ENCODE measurements at places on chromosomes 7 and 10.

DNA sequence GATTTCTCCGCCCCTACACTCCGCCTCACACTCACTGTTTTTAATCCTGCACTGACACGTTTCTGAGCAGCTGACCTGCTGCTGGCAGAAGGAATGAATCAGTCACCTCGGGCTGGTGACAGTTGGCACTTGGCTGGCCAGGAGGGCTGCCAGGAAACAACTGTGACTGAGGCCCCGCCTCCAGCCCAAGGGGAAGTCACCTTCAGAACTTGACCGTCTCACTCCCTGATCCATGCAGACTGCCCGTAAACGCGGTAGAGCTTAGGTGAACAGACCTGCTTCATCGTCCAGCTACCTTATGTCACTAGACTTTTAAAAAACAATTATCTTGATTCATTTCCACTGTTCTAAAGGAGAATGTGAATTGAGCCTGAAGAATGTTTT, 107.5 kb downstream of the DOCK1 start:
- DNase-seq = no peak

GRCh38 chr7:144436500-144436899, 33.0 kb upstream of the NOBOX start:
- DNase-seq = no peak

DNA sequence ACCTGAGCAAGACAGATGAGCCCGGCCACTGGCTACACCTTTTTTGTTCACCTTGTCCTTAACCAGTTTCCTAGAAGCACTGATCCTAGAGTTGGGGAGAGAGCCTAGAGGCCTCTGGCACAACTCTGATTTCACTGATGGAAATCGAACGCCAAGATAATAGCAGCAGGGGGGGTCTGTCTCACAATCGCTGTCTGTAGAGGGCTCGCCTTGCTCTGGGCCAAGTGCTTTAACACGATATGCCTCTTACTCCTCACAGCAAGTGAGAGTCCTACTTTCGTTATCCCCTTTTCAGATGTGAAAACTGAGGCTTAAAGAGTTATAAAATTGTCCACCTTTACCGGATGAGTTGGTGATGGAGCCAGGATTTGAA, 472 bp downstream of the RASSF4 start:
- DNase-seq = no peak

DNA sequence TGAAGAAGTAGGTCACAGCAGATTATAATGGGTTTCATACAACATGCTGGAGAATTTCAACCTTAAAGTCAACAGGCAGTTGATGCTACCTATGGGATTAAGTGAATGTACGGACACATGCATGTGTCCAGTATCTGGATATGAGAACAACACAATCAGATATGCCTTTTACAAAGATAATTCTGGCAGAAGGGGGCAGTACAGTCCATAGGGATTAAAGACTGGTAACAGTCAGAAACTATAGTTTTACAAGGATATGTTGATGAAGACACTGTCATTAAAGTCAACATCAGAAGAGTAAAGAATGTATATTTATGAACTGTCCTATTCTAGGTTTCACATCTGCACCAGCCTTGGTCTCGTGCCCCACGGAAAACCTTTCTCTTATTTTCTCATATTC, 41.5 kb downstream of the ANKMY2 start:
- DNase-seq = peak; percentile 16

GRCh38 chr7:27900006-27900405, 160.0 kb downstream of the TAX1BP1 start:
- no peak for DNase-seq

DNA sequence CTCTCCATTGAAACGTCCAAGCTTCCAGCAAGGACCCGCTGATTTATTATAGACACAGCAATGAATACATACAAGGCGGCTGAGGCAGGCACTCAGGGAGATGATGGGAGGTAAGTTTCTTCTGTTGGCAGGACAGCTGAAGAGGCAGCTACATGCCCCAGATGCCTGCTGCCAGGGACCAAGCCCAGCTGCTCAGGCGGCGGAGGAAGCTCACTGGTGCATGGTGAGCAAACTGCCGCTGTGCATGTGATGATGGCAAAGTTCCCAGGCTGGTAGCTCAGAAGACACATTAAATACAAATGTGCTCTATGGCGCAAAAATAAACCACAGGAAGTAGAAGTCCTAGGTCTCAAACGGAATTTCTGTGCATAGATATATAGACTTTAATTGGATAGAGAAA, 2.3 kb downstream of the DNTT start:
- peak; percentile 93 for DNase-seq

GRCh38 chr10:74752371-74753040, 73.9 kb upstream of the KAT6B start:
- DNase-seq = no peak

GRCh38 chr7:26168458-26169023, 16.5 kb downstream of the NFE2L3 start:
- DNase-seq = no peak

DNA sequence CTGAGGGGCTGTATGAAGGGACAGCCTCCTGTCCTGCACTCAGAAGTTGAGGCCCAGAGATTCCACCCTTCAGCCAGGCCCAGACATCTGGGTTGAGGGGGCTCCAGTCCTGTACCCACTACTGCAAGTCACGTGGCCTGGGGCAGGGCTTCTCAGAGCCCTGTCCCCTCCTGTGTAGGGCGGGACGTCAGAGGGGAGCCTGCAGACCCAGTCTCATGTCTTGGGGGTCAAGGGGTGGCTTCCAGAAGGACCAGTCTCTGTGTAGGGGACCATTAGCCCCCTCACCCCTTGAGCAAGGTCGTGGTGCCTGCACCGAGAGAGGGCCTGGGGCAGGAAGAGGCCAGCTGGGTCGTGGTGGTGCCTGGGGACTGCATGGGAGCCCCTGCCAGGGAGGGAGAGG, 593 bp upstream of the PILRA start:
- no peak for DNase-seq

- DNase-seq = no peak
These were observed 83.7 kb downstream of the PRLHR start for GRCh38 chr10:118511711-118512110.

GRCh38 chr7:157860406-157860805, 523.6 kb downstream of the DNAJB6 start:
- no peak for DNase-seq

GRCh38 chr7:29806208-29806994, at the start of gene WIPF3:
WIPF3 (plus strand) TSS chr7:29806508; CDS start chr7:29834725, 28,217 bp downstream.
- DNase-seq = no peak

GRCh38 chr10:71392292-71392691, 4.4 kb upstream of the CDH23 start:
- DNase-seq = no peak

GRCh38 chr7:24709585-24710360, 47.5 kb downstream of the GSDME start:
- DNase-seq = no peak

- no peak for DNase-seq
These were observed 196.7 kb upstream of the KLF14 start for GRCh38 chr7:130930681-130931080.

GRCh38 chr10:88933564-88933963, 19.0 kb downstream of the ACTA2 start:
- DNase-seq = no peak

DNA sequence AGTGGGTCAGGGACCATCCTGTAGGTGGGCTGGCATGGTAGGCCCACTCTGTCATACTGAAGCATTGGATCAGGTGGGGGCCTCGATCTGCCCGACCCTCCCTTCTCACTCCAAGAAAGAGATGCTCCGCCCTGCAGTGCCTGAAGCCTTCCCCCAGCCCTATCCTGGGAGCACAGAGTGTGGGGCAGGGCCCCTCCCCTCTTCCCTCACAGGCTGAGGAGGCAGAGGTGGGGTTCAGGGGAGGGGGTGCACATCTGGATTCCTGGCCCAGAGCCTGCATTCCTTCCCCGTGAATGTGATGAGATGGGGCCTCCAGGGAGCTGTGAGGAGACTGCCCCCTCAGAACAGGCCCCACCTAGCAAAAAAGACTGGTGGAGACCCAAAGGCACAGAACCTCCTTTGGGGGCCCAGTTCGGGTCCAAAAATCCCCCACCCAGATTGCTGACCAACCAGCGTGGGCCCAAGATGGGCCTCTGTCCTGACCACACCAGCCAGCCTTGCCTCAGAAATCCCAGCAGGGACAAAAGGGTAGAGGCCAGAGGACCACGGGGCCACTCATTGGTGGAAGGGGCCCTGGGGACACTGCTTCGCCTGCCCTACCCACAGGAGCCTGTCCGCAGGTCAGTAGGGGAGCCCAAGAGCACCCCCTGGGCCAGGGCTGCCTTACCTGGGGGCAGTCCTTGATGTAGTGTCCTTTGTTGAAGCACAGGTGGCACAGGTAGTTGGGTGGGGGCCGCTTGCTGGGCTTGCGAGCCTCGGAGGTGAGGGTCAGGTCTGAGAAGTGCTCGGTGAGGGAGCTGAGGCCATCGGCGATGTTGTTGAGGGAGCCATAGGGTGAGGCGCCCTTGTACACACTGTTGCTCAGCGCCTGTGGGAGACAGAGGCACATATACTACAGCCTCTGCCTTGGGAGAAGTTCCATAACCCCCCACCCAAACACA, 13.3 kb downstream of the ZCCHC24 start:
- no peak for DNase-seq

GRCh38 chr7:3279147-3279818, 21.8 kb upstream of the SDK1 start:
- no peak for DNase-seq

DNA sequence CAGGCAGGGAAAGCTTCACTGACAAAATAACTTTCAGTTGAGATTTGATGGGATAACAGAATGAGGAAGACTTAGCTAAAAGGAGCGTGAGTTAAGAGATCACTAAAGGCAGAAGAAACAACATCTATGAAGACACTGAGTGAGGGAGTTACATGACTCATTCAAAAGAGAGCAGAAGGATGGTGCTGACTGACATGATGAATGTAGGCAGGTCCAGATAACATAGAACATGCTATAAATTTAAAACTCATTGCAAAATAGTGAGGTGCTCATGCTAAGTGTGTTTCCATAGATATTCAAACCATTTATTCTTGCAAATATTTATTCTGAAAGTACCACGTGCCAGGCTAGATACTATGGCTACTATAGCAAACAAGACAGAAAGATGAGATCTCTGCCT, 116.4 kb upstream of the DGKB start:
- DNase-seq = no peak

- no peak for DNase-seq
These were observed 91.1 kb downstream of the CH25H start for GRCh38 chr10:89115876-89116627.

GRCh38 chr7:102874166-102874829, 38.5 kb upstream of the LRRC17 start:
- DNase-seq = no peak

DNA sequence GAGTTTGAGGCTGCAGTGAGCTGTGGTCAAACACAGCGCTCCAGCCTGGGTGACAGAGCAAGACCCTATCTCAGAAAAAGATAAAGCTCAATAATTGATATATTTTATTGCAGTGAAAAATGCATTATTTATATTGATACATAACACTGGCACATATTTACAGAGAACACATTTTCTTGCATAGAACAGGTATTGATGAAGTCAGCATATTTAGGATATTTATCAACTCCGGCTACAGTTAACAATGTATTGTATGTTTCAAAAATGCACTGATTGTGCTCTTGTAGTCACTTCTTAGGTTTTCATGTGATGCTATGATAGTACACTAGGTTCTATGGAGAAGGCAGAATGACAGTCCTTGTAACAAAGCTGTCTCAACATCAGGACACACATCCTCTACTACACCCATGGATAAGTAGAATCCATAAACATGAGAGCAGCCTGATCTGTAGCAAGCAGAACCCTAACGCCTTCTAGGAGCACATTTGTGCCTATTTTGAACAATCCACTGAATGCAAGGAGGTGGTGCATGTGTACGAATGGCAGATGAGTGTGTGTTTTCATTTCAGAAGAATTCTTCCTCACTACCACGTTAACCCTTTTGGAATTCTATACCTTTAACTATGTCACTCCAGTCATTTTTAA, 586.1 kb upstream of the CELF2 start:
- no peak for DNase-seq

GRCh38 chr10:113078282-113078907, 128.3 kb downstream of the TCF7L2 start:
- DNase-seq = no peak
